Kidney (tissue), 22 donors: ENCODE measurements at places on chromosomes 1 and 21. TPM values are rescaled to one million over a fixed set of nuclear protein-coding genes. Genes with fewer than 3 reads are reported as not detected.

The TMCO2 gene
- not detected for total RNA-seq

DNA sequence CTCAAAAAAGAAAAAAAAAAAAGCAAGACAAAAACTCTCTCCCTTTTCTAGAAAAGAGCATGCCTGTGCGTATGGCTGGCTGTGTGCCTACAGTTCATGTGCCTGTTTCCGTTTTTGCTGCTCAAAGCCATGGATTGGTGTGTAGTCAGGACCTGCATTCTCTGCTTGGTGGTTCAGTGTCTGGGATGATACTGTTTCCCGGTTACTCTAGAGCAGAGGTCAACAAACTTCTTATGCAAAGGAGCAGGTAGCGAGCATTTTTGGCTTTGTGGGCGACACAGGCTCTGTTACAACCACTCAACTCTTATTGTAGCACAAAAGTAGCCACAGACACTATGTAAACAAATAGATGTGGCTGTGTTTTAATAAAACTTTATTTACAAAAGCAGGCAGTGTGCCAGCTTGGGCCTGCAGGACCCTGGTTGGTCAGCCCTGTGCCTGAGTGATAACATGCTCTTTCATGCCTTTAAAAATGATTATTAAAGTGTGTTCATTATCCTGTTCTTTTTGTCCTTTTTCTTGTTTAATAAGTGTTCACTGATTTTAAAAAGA lies 524.2 kb downstream of the KIF26B start:
- H3K27me3 ChIP-seq, result no peaks in the 10 kb centered on the region
- H3K4me1 ChIP-seq, result no peaks in the 10 kb centered on the region
- H3K36me3 ChIP-seq, result no peaks in the 10 kb centered on the region
- DNase-seq, result no peak
- H3K27ac ChIP-seq, result no peak overlapping the region

- no peak for DNase-seq
- H3K4me1 ChIP-seq, result no peaks in the 10 kb centered on the region
- H3K4me3 ChIP-seq, result no peak overlapping the region
Observed at GRCh38 chr1:233135833-233136232, 159.7 kb downstream of the PCNX2 start.

The GCSAML gene
- total RNA-seq, result 1.8 TPM

The ELF3 gene
- total RNA-seq, result 400 TPM

DNA sequence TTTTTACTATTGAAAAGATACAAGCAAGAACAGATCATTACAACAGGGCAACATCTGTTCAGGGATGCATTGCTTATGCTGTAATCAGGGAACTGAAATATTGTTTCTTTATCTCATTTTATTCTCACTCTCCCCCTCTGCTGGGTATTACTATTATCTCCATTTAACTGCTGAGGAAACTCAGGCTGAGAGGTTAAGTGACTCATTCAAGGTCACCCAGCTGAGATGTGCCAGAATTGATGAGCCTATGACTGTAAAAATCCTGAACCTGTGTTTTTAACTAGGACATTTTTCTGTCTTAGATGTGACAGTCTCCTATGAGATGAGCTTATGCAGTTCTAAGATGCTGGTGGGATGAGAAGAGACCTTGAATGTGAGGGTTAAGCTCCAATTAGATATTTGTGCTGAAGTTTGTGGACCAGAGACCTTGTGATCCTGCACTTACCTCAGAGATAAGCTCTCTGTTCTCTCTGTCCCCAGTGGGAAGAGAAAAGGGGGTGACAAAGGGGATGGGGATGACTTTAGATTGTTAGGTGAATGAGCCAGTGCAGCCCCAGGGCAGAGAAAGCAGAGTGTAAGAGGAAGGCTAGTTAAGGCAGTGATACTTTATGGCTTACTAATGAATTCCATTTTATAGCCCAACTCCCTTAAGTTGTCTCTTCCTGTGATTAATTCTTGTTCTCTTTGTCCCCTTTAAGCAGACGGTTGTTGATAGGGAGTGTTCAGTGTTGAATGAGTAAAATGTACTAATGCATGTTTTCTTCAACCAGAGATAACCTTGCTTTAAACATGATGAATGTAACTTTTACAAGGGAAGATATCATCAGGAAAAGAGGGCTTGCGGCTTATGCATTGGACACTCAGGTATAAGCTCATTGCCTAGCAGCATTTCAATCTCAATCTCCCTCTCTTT lies 111.4 kb downstream of the HLX start:
- no peak overlapping the region for H3K4me3 ChIP-seq
- no peaks in the 10 kb centered on the region for H3K36me3 ChIP-seq
- no peaks in the 10 kb centered on the region for H3K4me1 ChIP-seq
- H3K27ac ChIP-seq, result no peak overlapping the region
- H3K27me3 ChIP-seq, result no peaks in the 10 kb centered on the region

GRCh38 chr1:48250572-48250971 lies 28.1 kb downstream of the SLC5A9 start:
- no peak for DNase-seq
- H3K36me3 ChIP-seq, result no peaks in the 10 kb centered on the region
- H3K27me3 ChIP-seq, result no peaks in the 10 kb centered on the region
- H3K4me1 ChIP-seq, result peaks cover 8% of the 10 kb centered on the region
- no peak overlapping the region for H3K4me3 ChIP-seq

- H3K27me3 ChIP-seq, result no peaks in the 10 kb centered on the region
- peaks cover 3% of the 10 kb centered on the region for H3K4me1 ChIP-seq
- H3K4me3 ChIP-seq, result no peak overlapping the region
- no peaks in the 10 kb centered on the region for H3K36me3 ChIP-seq
- H3K27ac ChIP-seq, result no peak overlapping the region
- no peak for DNase-seq
Observed at GRCh38 chr1:233361876-233362275, 34.4 kb downstream of the MAP3K21 start.

GRCh38 chr1:15011661-15012060 lies 141.9 kb upstream of the TMEM51 start:
- no peaks in the 10 kb centered on the region for H3K36me3 ChIP-seq
- H3K4me3 ChIP-seq, result no peak overlapping the region
- no peak for DNase-seq
- H3K4me1 ChIP-seq, result peaks cover 30% of the 10 kb centered on the region

DNA sequence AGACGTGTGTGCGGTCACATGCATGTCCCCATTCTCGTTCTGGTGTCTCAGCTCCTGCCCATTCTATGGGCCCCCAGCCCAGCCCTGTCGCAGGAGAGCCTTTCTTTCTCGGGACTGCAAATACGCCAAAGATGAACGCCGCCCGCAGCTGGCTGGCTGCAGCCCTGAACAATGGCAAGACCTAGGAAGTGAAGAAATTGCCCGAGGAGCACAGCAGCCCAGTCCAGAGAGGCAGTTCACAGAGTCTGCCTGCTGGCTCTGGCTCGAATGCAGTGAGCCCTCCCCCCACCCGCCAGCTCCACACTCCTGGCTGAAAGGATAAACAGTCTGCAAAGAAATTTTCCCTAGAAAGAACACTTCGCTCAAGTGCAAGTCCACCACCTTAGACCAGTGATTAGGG lies 23.3 kb downstream of the PAX7 start:
- H3K27me3 ChIP-seq, result peaks cover 50% of the 10 kb centered on the region
- no peak for DNase-seq
- H3K36me3 ChIP-seq, result no peaks in the 10 kb centered on the region
- H3K4me3 ChIP-seq, result no peak overlapping the region
- no peaks in the 10 kb centered on the region for H3K4me1 ChIP-seq
- H3K27ac ChIP-seq, result no peak overlapping the region

The CDK18 gene
- 25.7 TPM for total RNA-seq

DNA sequence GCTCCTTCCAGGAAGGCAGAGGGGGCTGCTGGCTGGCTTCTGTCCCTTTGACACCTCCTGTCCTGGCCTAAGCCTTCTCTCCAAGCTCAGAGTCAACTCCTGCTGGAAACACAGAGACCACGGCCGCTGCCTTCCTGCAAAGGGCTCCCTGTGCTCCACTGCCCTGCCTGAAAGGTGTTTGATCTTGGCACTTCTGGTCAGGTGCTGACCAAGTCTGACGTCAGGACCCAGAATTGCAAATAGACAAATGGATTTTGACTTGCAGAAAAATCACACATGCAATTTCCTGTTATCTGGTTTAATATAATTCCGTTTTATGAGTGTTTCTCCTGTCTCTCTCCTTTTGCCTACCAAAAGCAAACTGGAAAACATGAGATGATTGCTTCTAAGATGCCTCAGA lies 86.5 kb upstream of the HMGB4 start:
- no peak for DNase-seq
- H3K36me3 ChIP-seq, result no peaks in the 10 kb centered on the region
- H3K27ac ChIP-seq, result no peak overlapping the region
- H3K4me3 ChIP-seq, result no peak overlapping the region
- H3K27me3 ChIP-seq, result no peaks in the 10 kb centered on the region
- no peaks in the 10 kb centered on the region for H3K4me1 ChIP-seq

DNA sequence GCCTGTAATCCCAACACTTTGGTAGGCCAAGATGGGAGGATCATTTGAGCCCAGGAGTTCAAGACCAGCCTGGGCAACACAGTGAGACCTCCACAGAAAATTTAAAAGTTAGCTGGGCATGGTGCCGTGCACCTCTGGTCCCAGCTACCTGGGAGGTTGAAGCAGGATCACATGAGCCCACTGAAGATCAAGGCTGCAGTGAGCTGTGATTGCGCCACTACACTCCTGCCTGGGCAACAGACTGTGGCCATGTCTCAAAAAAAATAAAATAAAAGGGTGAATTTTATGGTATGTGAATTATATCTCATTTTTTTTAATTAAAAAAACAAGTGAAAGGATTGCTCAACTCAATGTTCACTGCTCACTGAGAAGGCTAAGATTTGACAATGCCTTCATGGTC lies 8.7 kb downstream of the ARID4B start:
- no peak overlapping the region for H3K4me3 ChIP-seq
- H3K36me3 ChIP-seq, result no peaks in the 10 kb centered on the region
- H3K4me1 ChIP-seq, result no peaks in the 10 kb centered on the region
- no peaks in the 10 kb centered on the region for H3K27me3 ChIP-seq

DNA sequence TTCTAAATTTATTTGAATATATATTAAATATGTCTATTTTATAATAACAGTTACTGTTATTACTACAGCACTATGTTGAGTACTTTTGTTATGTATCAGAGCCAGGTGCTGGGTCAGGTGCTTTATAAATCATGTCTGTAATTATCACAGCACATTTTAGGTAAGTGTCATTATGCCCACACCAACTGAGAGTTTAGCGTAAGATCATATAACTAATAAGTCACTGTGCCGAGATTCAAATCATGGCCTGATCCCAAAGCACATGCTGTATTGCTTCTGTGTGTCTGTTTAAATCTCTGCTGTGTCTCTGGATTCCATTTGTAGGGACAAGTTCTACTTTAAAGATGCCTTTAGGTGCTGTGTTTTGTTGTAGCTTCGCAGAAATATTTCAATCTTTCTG lies 1.9 kb downstream of the GPSM2 start:
- H3K27me3 ChIP-seq, result no peaks in the 10 kb centered on the region
- H3K4me1 ChIP-seq, result no peaks in the 10 kb centered on the region
- H3K36me3 ChIP-seq, result no peaks in the 10 kb centered on the region
- no peak overlapping the region for H3K27ac ChIP-seq

- no peaks in the 10 kb centered on the region for H3K27me3 ChIP-seq
- H3K4me1 ChIP-seq, result no peaks in the 10 kb centered on the region
- no peaks in the 10 kb centered on the region for H3K36me3 ChIP-seq
- H3K4me3 ChIP-seq, result no peak overlapping the region
Observed at GRCh38 chr1:246091477-246091876, 415.6 kb downstream of the SMYD3 start.

- no peak overlapping the region for H3K4me3 ChIP-seq
- no peaks in the 10 kb centered on the region for H3K27me3 ChIP-seq
- no peak for DNase-seq
- H3K27ac ChIP-seq, result no peak overlapping the region
- H3K4me1 ChIP-seq, result no peaks in the 10 kb centered on the region
- no peaks in the 10 kb centered on the region for H3K36me3 ChIP-seq
Observed at GRCh38 chr21:45938453-45938755, 43.2 kb upstream of the COL6A1 start.
